ENCODE measurements at places on chromosomes 6 and 20. TPM values are rescaled to one million over a fixed set of nuclear protein-coding genes. Genes with fewer than 3 reads are reported as not detected.

SLC35F1 gene
- not detected for total RNA-seq

FANCE gene
- 14.0 TPM for total RNA-seq

CST1 gene
- total RNA-seq, result not detected

HLA-C gene
- total RNA-seq, result 104 TPM

CDC40 gene
- 17.8 TPM for total RNA-seq

COL9A1 gene
- total RNA-seq, result not detected

PRKN gene
- 0.25 TPM for total RNA-seq

DDO gene
- 0.07 TPM for total RNA-seq

BPIFB4 gene
- total RNA-seq, result not detected

SLC35D3 gene
- not detected for total RNA-seq

GRCh38 chr6:20778912-20779311, 244.7 kb downstream of the CDKAL1 start:
- no peak for DNase-seq

DNA sequence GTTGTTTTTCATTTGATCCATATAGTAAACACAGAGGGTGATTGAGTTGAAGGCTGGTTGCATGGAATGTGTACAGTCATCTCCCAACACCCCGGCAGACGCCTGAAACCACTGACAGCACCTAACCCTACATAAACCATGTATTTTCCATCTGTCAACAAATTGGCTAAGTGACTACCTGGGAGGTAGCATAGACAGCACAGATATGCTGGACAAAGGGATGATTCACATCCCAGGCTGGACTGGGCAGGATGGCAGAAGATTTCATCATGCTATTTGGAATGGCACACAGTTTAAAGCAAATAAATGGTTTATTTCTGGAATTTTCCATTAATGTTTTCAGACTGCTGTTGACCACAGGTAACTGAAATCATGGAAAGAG, 4.4 kb upstream of the VIP start:
- peak; percentile 60 for DNase-seq

DNA sequence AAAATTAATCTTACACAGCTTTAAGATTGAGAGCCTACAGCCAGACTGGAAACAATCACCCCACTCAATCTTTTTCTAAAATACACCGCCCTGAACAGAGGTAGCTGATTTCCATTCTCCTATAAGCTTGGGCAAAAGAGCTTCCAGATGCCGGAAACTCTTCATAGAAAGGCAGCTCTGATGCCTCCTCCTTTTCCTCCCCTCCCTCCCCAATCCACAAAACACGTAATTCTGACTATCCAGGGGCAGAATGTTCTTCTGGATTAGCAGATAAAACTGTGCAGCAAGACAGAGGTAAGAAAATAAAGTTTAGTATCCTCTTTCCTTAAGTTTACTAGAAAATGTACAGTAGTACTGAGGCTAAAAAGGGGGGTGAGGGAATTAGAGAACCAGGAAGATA, 15.8 kb downstream of the ADNP start:
- DNase-seq, result no peak

DNA sequence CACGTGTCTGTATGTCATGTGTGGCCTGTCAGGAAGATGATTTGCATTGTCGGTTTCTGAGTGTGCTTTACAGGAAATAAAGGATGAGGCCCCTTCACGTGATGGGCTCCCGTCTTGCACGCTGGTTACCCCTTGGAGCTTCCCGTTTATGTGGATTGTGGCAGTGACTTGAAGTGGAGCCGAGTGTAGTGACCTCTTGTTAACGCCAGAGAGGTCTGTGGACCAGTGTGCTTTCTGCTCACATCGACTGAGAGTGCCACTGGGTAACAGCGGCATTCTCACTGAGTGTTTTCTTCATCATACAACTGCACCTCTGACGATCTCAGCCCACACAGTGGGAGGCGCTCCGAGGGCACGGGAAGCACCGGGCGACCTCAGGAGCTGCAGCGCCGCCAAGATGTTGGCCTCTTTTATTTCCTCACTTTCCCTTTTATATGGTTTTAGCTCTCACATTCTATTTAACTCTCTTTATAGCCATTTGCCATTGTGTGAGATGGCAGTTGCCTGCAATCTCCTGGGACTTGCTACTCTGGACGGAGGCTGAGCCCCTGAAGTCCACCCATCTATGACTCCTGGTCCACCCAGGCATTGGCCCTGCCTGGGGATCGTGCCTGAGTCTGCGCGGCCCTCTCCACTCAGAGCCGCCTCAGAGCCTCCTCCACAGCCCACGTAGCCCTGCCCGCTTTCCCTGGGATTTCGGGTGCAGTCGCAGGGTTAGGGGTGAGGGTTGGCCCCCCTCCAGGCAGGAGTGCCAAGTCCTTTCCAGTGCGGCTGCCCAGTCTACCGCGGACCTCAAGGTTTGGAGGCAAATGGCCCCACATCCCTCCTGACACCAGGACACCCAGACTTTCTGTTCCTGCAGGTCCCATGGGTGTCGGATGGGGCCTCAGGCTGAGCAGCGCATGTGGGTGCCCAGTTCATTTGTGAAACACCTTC, 238.9 kb downstream of the ERMARD start:
- no peak for DNase-seq

DNA sequence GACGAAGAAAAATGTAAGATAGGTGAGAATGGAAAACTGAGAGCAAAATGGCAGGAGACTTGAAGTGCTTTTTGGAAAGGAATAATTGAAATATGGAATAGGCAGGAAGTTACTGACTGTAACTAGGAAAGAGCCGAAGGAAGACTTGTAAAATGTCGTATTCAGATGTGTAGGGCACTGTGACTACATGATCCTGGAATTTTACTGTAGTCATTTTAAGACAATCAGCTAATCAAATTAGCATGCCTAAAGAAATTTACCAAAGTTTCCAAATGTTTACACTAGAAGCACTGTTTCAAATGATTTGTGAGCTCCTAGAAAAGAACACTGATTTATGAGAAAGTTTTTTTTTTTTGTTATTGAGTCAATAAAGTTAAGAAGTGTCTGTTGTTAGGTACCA, 21.2 kb upstream of the ADIG start:
- DNase-seq, result no peak

DNA sequence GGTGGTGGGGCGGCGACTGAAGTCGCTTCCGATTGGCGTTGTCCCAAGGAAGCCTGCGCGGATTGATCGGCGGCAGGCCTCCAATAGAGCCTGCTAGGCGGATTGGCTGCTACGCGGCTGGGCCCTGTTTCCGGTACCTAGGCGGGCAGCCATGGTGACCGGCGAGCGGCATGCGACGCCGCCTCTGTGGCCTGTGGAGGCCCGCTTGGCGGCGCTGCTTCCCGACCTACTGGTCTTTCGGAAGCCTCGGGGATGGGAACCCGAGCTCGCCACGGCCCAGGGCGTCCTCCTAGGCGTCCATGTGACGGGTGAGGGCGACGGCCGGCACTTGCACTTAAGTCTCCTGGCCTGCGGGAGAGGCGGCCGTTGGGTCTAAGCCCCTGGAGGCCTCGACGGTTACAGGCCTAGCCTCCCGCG, 28.1 kb downstream of the NFYA start:
- no peak for DNase-seq

- peak; percentile 83 for DNase-seq
Measured at GRCh38 chr20:20677186-20677585, 35.3 kb downstream of the RALGAPA2 start.

GRCh38 chr6:99241905-99242534, 107.5 kb downstream of the FAXC start:
- peak; percentile 37 for DNase-seq

- no peak for DNase-seq
Measured at GRCh38 chr6:20399518-20399917, 2.2 kb upstream of the E2F3 start.

DNA sequence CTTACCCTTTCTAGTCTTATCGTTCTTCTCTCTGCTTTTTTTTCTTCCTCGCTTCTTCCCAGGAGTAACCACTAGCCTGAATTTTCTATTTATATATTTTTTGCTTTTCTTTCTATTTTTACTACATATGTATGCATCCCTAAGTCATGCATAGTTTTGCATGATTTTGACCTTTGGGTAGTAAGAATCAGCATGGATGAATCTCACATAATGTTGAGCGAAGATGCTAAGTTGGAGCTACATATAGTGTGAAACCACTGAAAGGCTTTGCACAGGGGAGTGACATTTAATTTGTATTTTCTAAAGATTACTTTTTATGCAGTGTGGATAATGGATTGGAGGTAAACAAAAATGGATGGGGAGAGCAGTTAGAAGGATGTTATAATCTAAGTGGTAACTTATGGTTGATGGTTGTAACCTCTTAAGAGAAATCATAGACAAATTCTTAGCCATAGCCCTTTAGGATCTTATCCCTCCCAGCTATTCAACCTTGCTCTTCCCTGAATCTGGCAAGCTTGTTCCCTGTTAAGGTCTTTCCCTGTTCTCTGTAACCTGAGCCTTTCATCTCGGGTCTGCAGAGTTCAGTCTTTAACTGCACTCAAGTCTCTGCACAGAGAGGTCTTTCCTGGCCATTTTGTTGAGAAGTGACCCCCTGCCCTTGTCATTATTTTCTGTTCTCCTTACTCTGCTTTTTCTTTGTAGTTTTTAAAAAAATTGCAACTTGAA, 18.0 kb downstream of the PEX7 start:
- no peak for DNase-seq

- DNase-seq, result no peak
Measured at GRCh38 chr6:42093582-42094329, 43.4 kb downstream of the TAF8 start.

DNA sequence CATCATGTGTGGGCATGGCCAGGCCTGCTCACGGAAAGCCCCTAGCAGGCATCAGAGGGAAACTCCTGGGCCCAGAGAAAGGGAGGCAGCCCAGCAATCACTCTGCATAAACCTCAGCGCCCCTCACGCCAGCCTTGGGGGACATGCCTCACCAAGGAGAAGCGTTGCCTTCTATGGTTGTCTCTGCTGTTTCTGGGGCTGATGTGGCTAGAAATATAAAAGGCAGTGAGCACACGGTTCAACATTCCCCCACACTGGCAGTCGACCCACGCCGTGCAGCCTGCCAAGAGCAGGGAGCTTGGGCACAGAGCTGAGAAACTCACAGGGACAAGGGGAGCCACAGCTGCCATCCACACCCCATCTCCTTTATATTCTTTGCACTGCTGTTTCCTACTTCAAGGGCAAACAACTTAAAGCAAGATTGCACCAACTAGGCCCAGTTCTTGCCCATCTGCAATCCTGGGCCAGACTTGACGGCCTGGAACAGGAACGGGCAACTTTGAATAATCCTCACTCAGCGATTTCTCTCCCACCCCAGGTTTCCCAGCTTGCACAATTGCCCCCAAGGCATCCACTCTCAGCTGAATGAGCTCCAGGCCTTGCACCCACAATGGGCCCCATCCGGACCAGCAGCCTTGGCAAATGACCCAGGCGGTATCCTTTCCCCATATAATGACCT, 35.5 kb upstream of the FOXC1 start:
- peak; percentile 29 for DNase-seq

DNA sequence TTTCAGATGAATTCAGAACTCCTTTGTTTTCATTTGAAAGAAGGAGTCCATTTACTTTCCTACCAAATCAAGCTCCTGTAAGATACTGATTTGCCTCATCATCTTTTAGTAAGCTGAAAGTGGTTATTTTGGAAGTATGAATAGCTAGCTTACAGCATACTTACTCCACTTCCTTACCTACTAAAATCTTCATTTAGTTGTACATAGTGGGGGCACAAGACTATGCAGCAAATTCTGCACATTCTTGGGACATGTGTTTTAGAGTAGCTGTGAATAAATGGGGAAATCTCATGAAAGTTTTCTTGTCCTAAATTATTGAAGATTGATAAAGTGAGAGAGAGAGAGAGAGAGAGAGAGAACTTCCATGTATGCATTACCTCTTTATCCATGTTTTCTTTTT, 256.3 kb downstream of the OGFRL1 start:
- no peak for DNase-seq

- no peak for DNase-seq
Measured at GRCh38 chr6:84119277-84119676, 85.7 kb downstream of the MRAP2 start.

DNA sequence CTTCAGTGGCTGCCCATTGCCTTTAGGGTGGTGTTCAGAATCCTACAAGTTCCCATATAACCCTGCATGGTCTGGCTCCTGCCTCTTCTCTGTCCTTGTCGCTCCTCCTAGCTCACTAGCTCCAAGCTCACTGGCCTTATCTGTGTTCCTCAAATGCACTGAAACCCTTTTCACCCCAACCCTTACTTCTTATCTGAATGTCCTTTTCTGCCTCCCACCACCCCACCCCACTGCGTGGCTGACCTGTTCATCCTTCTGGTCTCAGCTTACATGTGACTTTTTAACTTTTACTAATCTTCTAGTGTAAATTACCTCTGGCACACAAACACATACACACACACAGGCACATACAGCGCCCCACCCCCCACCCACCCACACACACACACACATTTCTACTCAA, 41.0 kb upstream of the GLP1R start:
- no peak for DNase-seq

GRCh38 chr6:27452496-27452897, 20.4 kb downstream of the ZNF184 start:
- DNase-seq, result no peak

DNA sequence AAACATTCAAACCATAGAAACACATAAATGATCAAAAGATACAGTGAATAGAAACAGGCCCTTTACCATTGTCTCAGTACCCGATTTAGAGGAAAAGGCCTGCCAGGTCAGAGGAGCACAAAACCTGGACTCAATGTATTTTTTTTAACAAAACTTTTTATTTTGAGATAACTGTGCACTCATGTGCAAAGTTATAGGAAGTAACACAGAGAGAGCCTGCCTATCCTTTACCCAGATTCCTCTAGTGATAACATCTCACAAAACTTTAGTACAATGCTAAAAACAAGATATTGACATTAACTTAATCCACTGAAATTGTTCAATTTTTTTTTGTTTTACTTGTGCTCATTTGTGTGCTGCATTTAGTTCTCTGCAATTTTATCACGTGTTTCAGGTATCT, 36.8 kb upstream of the SAMD3 start:
- DNase-seq, result no peak

DNA sequence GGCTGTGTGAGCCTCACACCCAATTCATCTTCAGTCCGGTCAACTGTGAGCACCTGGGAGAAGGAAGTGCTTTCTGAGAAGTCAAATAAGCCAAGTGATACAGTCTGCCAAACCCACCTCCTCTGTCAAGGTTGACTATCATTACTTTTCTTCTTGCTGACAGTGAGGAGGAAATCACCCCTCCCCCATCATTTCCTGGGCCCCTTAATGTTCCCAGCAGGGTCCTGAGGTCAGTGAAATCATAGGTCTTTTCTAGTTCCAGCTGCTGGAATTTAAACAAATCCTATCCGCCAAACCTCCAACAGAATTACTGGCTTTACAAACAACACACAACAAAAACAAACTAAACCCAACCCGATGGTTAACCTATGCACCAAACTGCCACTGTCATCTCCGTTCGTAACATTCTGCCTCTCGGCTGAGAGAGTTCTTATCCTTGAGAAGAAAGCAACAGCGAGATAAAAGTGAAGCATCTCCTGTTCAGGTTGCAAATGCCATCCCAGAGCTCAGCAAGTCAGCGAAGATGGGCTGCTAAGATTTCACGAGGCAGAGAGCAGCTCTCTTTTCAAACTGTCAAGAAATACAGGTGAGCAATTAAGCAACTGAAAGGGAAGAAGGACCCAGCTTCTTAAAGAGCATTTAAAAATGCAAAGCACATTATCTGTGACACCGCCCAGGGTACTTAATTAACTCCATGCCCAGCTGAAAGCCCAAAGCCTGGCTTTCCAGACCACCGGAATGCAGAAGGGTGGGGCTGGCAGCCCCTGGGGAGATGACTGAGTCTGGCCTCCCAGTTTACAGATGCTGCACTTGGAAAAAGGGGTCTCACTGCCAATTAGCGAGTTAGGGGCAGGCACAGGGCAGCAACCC, 24.7 kb downstream of the GFOD1 start:
- DNase-seq, result no peak

- DNase-seq, result no peak
Measured at GRCh38 chr6:158389193-158389919, 77.1 kb downstream of the TULP4 start.

GRCh38 chr6:154594496-154595198, 84.2 kb upstream of the CNKSR3 start:
- no peak for DNase-seq
